Smooth muscle cell of the pulmonary artery (primary cell): ENCODE measurements at places on chromosomes 7 and 10. TPM values are rescaled to one million over a fixed set of nuclear protein-coding genes. Genes with fewer than 3 reads are reported as not detected.

Gene RHBDD2
- 18.9 and 28.4 TPM in 2 replicates for total RNA-seq

Gene NUTM2E
- total RNA-seq: not detected in 2 replicates

Gene SPDYE11
- not detected in 2 replicates for total RNA-seq

Gene SLC18A3
- total RNA-seq: not detected in 2 replicates

Gene ATP6V0A4
- 0.10 TPM in 1 of 2 replicates, not detected in the other for total RNA-seq

Gene SEMA4G
- total RNA-seq: 2.2 and 3.0 TPM in 2 replicates

Gene DDC
- total RNA-seq: not detected in 2 replicates

Gene RELN
- total RNA-seq: 86.7 and 200 TPM in 2 replicates

Gene OR9A2
- total RNA-seq: 0.13 TPM in 1 of 2 replicates, not detected in the other

Gene VENTX
- total RNA-seq: not detected in 2 replicates
